CD8-positive, alpha-beta memory T cell (primary cell): ENCODE measurements at places on chromosomes 2 and 18.

DNA sequence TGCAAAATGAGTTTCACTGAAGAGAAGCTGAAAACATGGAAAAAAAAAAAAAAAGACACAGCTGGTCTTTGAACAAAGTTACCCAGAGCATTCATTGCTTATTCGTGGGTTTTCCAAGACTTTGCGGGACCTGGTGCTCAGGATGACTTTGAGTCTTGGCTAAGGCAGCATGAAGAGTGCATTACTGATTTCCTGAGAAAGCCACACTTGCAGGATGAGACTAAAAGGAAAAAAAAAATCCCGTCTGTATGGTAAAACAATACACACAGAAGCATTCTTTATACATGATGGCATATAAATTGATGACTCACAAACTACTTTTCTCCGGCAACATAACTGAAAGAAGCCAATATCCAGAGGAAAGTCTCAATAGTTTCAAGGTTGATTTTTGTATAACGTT lies 195.4 kb downstream of the SPP2 start:
- DNase-seq: no peak

- DNase-seq: no peak
These were observed 46.9 kb upstream of the LAMA1 start for GRCh38 chr18:7164323-7165004.

GRCh38 chr2:239528146-239528545 lies 127.3 kb upstream of the HDAC4 start:
- DNase-seq: no peak

- peak; percentile 12 for DNase-seq
These were observed 19.4 kb downstream of the KLHL29 start for GRCh38 chr2:23404426-23404825.

DNA sequence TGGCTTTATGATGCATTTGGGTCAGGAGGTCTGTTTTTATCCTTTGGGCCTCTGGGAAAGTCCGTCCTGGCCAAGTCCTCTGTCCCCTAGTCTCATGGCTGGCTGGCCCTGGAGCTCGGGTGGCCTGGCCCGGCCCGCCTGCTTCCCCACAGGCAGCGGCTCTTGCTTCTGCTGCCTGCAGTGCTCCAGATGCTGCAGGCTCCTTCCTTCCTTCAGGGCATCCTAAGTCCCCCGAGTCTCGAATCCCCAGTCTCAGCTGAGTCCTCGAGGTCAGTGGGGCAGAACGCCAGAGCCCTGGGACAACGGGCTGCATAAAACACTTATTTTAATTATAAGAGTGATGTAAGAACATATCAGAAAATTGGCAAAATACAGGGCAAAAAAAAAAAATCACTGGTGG lies 71.2 kb downstream of the HPCAL1 start:
- no peak for DNase-seq
